ENCODE measurements at places on chromosomes 11 and 22.
A peak's percentile ranks its signal among the peaks of the same experiment; 100 is the strongest.

DNA sequence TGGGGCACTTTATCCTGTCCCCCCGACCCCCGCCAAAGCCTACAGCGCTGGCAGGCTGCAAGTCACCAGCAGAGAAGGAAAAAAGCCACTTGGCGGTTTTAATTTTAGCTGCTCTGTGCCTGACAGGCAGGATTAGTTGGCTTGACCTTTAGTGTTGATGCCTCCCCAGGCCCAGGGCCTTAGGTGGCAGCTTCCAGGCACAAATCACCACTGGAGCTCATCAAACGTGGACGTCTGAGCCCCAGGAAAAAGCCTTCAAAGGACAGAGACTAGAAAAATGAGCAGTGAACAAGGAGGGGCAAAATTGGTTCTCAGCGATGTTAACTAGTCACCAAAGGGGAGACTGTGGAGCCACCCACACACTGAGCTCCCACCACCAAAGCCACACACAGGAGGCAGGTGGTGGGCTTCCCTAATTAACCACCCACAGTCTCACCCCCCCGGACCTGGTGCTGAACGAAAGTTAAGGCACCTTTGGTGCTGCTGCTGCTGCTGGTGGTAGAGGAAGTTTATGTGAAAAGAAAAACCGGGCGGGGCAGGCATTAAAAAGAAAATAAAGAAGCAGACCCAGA is 4.4 kb upstream of the PYGM start:
- DNase-seq = peak; percentile 65

DNA sequence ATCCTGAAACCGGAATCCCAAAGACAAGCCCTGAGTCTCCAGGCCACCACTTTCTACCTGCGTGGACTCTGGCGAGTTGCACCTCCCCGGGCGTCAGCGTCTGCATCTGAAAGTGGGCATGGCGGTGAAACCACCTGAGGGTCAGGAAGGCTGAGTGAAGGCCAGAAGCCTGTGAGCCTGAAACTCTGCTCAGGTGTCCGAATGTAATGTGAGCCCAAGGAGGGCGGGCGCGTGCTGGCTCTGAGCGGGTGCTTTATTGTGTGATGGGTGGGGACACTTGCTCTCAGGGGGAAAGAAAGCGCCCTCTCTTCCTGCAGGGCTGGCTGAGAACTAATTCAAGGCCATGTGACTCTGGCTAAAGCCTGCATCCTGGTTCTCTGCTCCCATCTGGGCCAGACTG is 135.6 kb downstream of the ST3GAL4 start:
- no peak for DNase-seq

- DNase-seq = no peak
Measured at GRCh38 chr11:117972629-117973502, 13.3 kb upstream of the IL10RA start.

DNA sequence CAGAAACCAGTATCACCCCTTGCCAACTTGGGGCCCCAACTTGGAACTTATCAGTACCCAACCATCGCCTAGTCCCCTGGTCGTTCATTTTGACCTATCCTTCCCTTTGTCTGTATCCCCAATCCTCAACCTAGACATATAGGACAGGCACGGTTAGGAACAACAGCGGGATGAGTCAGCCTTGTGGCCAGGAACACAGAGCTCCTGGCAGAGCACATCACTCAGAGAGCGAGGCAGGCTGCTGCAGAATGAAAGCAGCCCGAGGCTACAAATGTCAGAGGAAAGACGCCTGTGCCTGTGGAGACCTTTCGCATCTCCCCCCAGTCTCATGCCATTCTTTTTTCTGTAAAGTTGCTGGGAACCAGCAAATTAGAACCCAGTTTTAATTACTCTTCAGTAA is 14.6 kb downstream of the DKK3 start:
- DNase-seq = no peak

DNA sequence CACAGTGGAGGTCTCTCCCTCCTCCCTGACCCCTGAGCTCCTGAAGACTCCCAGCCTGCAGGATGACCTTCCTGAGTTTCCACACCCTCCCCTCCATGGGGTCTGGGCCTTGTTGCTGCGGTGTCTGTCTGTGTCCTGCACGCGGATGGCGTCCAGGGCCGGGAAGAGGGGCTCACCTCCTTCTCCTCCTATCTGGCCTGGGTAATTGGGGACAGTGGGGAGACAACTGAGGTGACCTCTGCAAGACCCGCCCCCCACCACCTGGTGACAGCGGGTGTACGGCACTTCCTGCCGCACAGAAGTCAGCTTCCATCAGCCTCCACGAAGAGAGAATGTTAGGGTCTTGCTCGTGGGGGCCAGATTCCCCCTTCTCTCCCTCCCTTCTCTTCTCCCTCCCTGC is 31.7 kb downstream of the LINC01488 start:
- no peak for DNase-seq

DNA sequence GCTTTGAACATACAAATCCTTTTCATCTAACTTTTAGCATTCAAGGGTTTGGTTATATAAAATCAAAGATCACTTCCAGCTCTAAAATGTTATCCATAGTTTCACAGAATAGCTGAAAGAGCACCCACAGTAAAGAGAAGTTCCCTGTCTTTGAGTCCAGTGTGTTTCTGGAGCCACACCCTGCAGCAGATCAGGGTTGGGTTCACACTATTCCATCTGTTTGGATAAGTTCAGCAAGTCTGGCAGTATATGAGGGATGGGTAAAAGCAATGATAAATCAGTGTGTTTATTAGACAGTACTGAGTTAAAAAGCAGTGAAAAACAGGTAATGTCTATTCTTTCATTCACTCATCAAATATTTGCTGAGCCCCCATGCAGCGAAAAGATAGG is 135.8 kb upstream of the PITPNB start:
- DNase-seq = no peak

DNA sequence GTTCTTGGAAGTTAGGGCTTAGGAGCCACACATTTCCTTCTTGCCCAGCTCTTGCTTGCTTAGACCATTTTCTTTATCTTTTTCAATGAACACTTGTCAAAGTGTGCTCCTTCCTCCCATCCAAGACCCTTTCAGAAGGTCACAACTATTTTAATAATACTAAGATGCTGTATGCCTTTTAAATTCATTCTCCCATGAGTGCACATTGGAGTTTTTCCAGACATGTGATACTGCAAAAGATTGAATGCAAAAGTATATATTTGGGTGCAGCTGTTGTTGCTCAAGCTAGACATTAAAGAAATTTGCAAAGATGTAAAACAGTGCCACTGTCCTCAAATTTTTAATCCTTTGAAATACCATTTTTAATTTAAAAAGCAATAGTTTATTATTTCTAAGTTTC is 69.3 kb upstream of the TNRC6B start:
- no peak for DNase-seq
